Endodermal cell (in vitro differentiated cells): ENCODE measurements at places on chromosomes 16 and 17. TPM values are rescaled to one million over a fixed set of nuclear protein-coding genes. Genes with fewer than 3 reads are reported as not detected.

Gene KCNJ16
- total RNA-seq = 0.47 and 0.68 TPM in 2 replicates

Gene NPIPB9
- total RNA-seq = 3.2 to 4.8 TPM (median 4.1 TPM) in 3 replicates

Gene PER1
- total RNA-seq = 36.2 and 38.3 TPM in 2 replicates

Gene JPH3
- 35.9 and 39.1 TPM in 2 replicates for total RNA-seq

Gene MYO15A
- 1.7 to 3.8 TPM (median 1.8 TPM) in 3 replicates for total RNA-seq

Gene PDILT
- total RNA-seq = not detected in 2 replicates

Gene KRT9
- total RNA-seq = not detected in 3 replicates

Gene TP53TG3
- total RNA-seq = not detected in 3 replicates

Gene PIK3R5
- 37.0 to 137 TPM (median 41.2 TPM) in 3 replicates for total RNA-seq

Gene HEATR9
- not detected in 2 replicates for total RNA-seq

Gene FOXN1
- total RNA-seq = not detected in 3 replicates

Gene CES3
- total RNA-seq = 1.4 and 2.7 TPM in 2 replicates

Gene CTCF
- 61.3 and 64.8 TPM in 2 replicates for total RNA-seq

Gene C16orf46
- total RNA-seq = 1.6 and 2.9 TPM in 2 replicates

Gene ZG16
- total RNA-seq = not detected in 3 replicates

Gene PDE6G
- total RNA-seq = 1.6 to 4.0 TPM (median 3.2 TPM) in 3 replicates

Gene SYT17
- total RNA-seq = 11.3 to 19.4 TPM (median 11.5 TPM) in 3 replicates

Gene PTX4
- not detected in 3 replicates for total RNA-seq

Gene ERCC4
- total RNA-seq = 8.4 to 18.2 TPM (median 16.4 TPM) in 3 replicates

Gene CES4A
- 2.6 to 3.8 TPM (median 3.0 TPM) in 3 replicates for total RNA-seq

Gene CIBAR2
- total RNA-seq = not detected in 2 replicates

Gene METTL26
- total RNA-seq = 72.1 to 115 TPM (median 80.5 TPM) in 3 replicates

Gene NDE1
- 56.5 and 60.5 TPM in 2 replicates for total RNA-seq

Gene SEPTIN1
- total RNA-seq = 1.1 and 1.3 TPM in 2 replicates

Gene FBXO39
- total RNA-seq = 0.29 TPM in 2 of 3 replicates, not detected in the other

Gene PIRT
- not detected in 3 replicates for total RNA-seq

Gene PRAC1
- not detected in 3 replicates for total RNA-seq

Gene TMEM204
- not detected in 2 replicates for total RNA-seq

Gene DLX3
- 0.23 to 0.87 TPM (median 0.58 TPM) in 3 replicates for total RNA-seq

Gene SPATA22
- total RNA-seq = not detected in 2 replicates

Gene EFCAB3
- total RNA-seq = not detected in 3 replicates

Gene MMP2
- total RNA-seq = 52.7 to 67.8 TPM (median 65.0 TPM) in 3 replicates
